Central memory CD4-positive, alpha-beta T cell (primary cell): ENCODE measurements at places on chromosomes 4 and X.

GRCh38 chr4:89175611-89176010 lies 64.3 kb downstream of the TIGD2 start:
- DNase-seq: no peak

GRCh38 chrX:19981947-19982346 lies 8.9 kb downstream of the BCLAF3 start:
- DNase-seq: no peak

GRCh38 chr4:22683726-22684125 lies 9.0 kb upstream of the GBA3 start:
- no peak for DNase-seq

DNA sequence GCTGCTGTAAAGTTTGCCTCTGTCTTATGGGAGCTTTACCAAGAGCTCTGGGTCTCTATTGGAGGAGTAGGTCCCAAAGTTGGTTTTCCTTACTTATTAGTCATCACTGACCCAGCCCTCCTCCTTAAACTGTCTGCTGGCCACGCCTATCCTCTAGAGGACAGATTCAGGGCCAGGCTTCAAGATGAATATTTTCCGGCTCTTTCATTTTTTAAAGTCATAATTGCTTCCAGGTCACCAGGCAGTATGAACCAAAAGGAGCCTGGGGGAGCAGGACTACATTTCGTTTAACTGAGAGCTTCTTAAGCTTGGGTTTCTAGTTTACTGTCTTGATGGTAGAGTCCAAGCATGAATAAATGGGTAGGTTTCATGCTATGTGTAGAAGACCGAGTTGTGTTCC lies 13.7 kb downstream of the BCORL1 start:
- DNase-seq: no peak

GRCh38 chrX:54089191-54089590 lies 44.9 kb upstream of the PHF8 start:
- no peak for DNase-seq

DNA sequence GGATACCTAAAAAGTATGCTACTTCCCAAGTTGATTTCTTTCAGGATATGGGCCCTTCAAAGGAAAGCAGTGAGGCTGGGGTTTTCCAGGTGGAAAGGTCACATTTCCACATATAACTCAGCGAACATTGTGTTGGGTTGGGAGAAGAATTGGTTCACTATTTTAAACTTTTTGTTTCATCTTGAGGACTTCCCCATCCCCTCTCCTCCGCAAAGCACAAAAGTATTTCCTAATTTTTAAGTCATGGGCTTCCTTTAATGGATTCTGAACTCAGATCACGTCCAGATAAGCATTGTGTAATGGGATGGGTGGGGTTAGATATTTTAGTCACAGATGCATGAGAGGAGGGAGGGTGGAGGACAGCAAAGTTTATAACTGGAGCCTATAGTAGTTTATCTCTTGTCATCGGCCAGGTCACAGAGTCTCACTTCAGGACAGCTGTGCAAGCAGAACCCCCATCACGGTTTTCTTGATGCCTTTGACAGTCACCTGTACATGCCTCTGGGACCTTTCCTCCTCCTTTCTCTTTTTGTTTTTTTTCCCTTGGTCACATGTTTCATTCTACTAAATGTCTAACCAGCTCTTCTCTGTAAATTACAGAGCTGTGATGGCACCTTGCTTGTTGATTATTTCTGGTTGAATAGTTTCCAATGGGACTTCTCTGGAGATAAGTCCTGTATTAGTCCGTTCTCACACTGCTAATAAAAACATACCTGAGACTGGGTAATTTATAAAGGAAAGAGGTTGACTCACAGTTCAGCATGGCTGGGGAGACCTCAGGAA lies 115.4 kb downstream of the PTTG2 start:
- DNase-seq: no peak

GRCh38 chrX:19799319-19800182 lies 87.8 kb downstream of the SH3KBP1 start:
- DNase-seq: peak; percentile 69

DNA sequence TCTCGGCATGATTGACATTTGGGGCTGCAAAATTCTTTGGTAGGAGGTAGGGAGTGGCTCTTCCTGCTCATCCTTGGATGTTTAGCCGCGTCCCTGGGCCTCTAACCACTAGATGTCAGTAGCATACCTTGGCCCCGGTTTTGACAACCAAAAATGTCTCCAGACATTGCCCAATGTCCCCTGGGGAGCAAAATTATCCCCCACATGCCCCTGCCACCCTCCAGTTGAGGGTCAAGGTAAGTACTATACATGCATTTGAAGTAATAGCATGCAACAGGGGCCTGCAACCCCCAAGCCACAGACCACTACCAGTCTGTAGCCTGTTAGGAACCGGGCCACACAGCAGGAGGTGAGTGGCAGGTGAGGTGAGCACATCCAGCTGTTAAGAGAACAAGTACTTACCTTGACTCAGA lies 17.6 kb upstream of the KIAA1210 start:
- DNase-seq: no peak

GRCh38 chrX:127138218-127138617 lies 318.7 kb downstream of the PRR32 start:
- no peak for DNase-seq

DNA sequence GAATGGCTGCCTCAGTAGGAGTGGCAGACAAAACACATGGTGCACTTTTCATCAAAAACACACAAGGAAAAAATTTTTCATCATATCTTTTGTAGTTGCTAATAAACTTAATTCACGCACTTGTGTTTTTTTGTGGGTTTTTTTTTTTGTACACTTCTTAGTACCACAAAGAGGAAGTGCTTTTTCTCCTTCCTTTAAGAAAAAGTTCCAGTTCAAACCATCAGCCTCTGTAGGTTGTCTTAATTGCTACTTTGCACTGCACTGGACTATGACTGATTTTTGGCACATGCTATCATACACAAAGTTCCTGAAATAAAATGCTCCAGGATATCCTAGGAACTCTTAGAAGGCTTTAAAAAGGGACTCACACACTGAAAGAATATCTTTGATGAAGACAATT lies at the start of gene PHEX:
Gene PHEX (plus strand): TSS at position 242 of the 400 bp plus-strand sequence. CDS start 681 bp downstream, outside the sequence.
- no peak for DNase-seq

GRCh38 chr4:8900588-8900987 lies 28.9 kb upstream of the HMX1 start:
- DNase-seq: no peak

GRCh38 chr4:79958466-79959264 lies 114.4 kb downstream of the ANTXR2 start:
- DNase-seq: no peak

- no peak for DNase-seq
Observed at GRCh38 chr4:68907245-68907644, 44.4 kb downstream of the UGT2A3 start.

GRCh38 chr4:125741825-125742452 lies 427.2 kb downstream of the FAT4 start:
- DNase-seq: no peak

DNA sequence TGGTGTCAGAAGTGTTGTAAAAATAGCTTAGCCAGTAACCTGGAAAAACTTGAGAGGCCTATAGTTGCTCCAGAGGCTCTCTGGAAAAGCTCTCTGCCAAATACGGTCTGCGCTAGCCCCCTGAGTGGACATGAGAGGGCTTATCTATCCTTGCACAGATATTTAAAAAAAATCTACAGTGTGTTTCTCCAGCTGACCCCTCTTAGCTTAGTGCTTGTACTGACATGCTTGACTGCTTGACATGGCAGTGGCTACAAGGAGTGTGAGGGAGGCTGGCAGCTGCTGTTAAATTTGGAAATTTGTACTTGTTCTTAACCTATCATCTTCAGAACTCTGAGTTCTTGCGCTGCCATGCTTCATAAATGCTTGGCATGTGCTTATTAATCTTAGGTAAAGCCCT lies 229.2 kb downstream of the RBMX2 start:
- DNase-seq: no peak

- DNase-seq: no peak
Observed at GRCh38 chr4:162852642-162853041, 314.0 kb downstream of the NAF1 start.

- DNase-seq: no peak
Observed at GRCh38 chr4:95672811-95673210, 124.0 kb upstream of the UNC5C start.

DNA sequence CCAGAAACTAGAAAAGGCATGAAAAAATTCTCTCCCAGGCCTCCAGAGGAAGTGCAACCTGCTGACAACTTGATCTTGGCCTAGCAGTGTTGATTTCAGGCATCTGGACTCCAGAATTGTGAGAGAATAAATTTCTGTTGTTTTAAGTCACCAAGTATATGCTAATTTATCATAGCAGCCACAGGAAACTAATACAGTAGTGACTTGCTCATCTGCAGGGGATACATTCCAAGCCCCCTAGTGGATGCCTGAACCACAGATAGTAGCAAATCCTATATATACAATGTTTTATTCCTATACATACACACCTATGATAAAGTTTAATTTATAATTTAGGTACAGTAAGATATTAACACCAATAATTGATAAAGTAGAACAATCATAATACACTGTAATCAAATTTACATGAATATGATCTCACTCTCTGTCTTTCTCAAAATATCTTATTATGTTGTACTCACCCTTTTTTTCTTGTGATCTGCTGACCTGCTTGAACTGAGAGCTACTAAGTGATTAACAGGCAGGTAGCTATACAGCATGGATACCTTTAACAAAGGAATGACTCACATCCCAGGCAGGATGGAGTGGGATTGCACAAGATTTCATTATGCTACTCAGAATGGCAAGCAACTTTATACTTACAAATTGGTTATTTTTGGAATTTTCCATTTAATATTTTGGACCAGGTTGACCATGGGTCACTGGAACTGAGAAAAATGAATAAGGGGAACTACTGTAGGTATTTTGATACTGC lies 501.1 kb downstream of the KCNIP4 start:
- no peak for DNase-seq
